OCI-M1 (cell line): ENCODE measurements at places on chromosomes 2 and 18.

DNA sequence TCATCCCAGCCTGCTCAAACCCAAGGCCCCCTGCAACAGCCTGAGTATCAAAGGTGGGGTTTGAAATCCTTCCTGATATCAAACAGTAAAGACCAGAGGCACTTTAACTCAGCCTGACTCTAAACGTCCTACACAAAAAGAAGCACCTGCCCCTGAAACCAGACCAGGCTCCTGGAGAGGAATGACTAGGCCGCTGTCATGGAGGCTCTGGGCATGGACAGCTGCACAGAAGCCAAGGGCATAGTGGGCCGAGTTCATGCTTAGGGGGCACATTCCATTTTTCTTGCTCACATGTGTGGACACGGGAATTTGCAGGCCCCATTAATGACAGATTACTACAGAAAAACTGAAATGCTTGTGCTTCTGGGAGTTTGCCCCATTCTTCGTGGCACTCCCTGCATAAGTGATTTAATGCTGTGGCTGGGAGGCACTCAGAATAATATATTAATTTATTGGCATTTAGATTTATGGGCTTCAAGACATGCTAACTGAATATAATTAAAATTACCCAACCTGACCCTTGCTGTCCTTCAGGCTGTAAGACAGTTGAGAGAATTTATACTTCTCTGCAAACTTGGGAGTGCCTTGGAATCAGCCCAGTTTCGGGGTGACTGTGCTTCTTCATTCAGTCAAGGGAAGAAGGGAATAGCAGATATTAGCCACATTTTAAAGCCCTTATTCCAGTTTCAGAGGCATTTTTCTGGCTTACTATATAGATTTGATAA, 105.5 kb downstream of the GYPC start:
- no peak for DNase-seq

DNA sequence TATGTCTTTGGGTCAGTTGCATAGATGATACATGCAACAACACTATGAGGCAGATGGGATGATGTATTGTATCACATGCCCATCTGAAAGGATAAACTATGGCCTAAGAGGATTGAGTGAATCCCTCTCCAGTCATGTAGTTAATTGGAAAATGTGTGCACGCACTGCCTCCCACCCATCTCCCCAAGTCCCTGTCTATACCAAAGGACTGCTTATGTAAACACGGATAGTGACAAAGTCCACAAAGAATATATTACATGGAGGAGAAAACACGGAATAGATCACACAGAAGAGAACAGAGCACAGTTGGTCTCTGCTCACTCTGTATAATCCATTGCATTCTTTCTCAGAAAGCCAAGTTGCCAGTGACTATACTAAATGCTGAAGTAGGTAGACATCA, 82.4 kb downstream of the NCKAP5 start:
- no peak for DNase-seq

DNA sequence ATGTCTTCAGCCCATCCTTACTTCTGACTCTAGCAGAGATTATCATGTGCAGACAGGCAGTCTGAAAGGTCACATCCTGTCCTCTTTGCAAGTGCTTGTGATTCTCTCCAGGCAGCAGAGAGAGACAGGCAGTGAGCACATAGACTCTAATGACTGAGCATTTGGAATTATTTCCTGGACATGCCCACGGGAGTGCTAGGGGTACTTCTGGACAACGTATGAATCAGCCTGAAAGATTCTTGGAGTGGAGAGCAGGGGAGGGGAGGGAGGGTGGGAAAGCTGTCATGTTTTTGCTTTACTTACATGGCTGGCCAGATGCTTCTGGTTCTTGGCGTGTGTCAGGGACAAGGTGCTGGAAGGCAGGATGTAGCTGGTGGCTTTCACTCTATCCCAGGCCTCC, 150.6 kb downstream of the RIF1 start:
- peak; percentile 44 for DNase-seq

DNA sequence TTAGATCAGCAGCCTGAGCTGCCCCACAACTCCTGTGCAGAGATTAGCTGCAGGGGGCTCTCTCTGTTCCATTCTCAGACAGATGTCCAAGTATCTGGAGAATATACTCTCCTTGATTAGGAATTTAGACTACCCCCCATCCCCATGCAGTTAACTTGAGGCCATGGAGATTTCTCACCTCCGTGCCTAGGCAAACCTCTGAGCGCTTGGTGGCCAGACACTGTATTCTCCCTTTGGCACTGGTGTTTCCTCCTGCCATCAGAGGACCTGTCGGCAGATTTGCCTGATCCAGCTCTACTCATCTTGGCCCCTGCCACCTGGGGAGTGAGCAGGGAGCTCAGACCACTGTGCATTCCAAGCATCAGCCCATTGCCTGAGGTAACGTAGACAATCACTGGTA, 48.3 kb downstream of the ZNF804A start:
- DNase-seq: no peak

- DNase-seq: no peak
These were observed 172.3 kb downstream of the ICOS start for GRCh38 chr2:204108781-204109295.

GRCh38 chr2:241252778-241253475, 62.5 kb downstream of the HDLBP start:
- DNase-seq: no peak

DNA sequence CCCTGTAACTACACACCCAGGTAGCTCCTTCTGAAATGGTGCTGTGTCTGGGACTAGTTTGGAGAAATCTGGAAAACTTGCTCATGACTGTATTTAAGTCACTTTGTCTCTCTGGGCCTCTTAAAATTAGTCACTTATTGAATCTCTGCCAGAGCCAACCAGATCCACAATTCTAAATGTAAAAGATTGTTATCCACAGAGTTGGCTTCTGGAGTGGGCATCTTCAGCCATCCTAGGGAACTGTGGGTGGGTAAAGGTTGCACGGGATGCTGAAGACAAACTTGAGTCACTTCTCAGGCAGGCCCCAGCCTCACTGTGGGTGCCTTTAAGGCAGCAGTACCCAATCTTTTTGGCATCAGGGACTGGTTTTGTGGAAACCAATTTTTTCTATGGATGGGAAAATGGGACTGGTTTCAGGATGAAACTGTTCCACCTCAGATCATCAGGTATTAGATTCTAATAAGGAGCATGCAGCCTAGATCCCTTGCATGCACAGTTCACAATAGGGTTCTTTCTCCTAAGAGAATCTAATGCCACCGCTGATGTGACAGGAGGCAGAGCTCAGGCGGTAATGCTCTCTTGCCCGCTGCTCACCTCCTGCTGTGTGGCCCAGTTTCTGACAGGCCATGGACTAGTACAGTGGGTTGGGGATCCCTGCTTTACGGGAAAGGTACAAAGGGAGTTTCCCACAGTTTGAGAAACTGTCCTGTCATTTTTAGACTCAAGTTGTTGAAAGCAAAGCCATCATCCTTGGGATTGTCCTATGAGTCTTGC, 98.3 kb upstream of the SPRED2 start:
- no peak for DNase-seq

DNA sequence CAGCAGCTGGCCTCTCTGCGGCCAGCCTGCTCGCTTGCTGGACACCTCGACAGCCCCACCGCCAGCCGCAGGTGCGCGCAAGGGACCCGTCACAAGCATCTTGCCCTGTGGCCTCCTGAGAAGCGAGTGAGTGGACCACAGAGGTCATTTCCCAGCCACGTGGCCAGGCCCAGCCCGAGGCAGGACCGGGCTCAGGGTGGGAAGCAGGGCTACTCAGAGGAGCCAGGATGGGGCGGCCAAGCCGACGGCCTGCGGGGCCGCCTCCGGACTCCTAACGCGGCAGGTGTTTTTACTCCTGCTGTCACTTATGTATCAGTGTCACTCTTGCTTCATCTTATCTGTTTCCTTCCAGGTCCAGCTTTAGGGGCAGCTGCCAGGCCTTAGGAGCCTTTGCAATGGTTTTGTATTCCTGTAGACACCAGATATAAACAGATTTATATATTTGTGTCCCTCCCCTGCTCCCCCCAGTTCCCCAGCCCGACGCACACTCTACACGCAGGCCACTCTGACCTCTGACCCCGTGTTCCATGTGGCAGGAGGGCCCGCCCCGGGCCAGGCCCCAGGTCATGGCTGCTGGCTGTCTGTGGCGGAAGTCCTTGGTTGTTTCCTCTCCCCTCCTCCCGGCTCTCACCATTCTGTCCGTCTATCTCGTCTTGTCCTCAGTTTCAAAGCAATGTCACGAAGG, 236.4 kb downstream of the ATAD2B start:
- no peak for DNase-seq

GRCh38 chr18:73235491-73235890, 367.7 kb upstream of the NETO1 start:
- DNase-seq: no peak

DNA sequence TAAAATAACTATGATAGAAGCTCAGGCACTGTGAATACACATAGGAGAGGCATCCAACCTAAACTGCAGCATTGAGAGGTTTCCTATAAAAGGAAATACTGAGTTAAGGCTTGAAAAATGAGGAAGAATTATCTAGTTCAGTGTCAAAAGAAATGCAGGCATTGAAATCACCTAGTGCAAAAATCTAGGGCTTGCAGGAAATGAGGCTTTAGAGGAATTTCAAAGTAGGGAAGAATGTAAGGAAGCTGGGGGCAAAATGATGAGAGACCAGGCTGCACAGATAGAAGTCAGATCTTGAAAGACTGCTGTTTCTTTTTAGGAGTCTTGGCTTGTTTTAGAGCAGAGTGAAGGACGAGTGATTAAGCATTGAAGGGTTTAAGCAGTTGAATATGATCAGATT, 28.1 kb upstream of the SCYGR2 start:
- no peak for DNase-seq

DNA sequence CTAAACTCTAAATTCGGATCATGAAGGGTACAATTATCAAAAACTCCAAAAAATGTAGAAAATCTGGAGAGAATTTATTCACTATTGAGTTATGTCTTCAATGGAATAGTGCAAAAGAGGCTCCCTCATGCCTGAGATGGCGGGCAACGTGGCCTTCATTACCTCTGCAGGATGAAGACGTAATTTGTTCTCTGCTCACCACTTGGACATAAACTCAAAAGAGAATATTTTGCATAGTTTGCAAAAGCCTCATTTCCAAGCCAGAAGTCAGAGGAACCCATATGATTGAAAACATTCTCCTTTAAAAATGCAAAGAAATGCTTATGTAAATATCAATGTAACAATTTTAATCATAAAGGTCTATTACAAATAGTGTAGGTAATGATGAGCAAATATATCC, 58.7 kb downstream of the SLC25A12 start:
- no peak for DNase-seq

GRCh38 chr2:191754103-191754502, 76.2 kb downstream of the NABP1 start:
- DNase-seq: no peak

DNA sequence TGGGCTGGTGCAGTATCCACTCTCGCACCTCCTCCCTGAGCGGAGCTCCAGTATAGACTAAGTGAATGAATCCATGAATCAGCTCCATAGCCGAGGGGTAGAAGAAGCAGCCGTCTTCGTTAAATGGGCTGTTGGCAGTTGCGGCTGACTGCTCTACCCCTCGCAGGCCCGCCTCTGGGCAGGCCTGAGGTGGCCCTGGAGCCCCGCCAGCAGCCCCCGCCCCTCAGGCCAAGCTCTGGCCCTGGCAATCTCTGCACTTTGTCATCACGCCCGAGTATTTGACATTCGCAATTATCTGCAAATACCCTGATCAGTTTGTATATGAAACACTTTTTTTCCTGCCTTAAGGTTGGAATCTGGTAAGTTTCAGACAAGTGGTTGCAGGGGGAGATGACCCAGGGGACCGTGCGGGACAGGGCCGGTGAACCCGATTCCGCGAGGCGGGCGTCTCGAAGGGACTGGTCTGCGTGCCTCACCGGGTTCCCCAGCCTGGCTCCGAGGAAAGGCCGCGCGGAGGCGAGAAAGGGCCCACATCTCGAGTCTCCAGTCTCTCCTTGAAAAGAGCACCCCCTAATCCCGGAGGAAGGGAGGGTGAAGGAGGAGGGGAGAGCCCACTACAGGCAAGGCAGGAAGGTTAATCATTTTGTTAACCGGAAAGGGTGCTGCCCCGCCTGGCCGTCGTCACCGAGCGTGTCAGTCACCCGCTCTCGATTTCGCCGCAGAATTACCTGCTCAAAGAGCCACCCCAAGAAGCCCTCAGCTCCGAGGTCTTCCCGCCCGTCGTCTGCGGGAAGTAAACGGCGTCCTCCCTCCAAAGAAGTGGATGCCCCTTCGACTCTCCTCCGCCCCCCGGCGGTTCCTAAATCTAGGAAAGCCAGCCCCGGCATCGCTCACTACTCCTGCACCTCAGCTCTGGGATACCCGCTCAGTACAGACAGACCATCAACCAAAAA, 11.1 kb upstream of the SATB2 start:
- DNase-seq: no peak

- no peak for DNase-seq
These were observed 7.2 kb downstream of the RND3 start for GRCh38 chr2:150480241-150480640.

GRCh38 chr2:235053651-235054050, 101.8 kb downstream of the SH3BP4 start:
- no peak for DNase-seq

GRCh38 chr2:159164457-159164911, 122.0 kb downstream of the WDSUB1 start:
- no peak for DNase-seq

- DNase-seq: no peak
These were observed 113.0 kb downstream of the QPCT start for GRCh38 chr2:37457401-37457901.

DNA sequence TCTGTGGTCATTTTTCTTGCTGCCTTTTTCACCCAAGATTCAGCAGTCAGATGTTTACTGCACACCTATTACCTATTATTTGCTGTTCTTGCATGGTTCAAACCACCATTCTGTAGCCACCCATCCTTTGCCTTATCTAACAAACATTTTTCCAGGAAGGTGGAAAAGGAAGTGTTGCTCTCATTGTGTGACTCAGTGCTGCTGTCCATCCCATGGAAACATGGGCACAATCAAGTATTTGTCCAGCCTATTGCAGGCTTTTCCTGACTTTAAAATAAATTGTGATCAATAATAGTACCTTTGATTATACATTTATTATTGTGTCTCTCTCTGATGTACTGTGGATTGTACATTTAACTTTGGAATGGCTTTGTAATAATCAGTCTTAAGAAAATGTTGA, 53.2 kb downstream of the USP14 start:
- DNase-seq: no peak

DNA sequence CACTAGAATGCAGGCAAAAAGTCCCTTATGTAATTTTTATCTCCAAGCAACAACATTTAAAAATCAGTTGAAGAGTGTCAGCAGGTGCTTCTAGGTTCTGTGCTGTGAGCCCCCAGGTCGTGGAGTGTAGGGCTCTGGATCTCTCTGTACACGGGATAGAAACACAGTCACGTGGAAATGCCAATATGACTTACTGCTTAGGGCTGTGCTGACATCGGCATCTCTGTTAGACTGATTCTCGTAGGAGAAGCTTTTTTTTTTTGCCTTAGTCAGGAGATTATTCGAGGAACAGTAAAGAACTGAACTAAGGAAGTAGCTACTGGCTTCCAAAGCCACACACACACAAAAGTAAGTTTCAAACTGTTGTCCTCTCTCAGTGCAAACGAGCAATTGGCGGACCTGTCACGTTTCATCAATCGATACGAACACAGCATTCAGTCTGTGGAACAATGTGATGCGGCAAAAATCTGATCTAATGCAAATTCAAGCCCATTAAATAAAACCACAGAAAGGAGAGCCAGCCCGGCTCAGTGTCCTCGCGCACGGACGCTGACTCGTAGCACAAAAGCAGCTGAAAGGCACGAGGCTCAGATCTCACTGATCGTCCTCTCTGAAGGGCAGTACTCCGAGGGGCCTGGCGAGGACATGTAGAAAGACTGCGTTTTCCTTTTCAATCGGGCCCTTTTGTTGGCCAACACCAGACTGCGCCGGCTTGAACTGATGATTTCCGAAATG, 41.5 kb downstream of the PRELID3A start:
- no peak for DNase-seq

GRCh38 chr2:163265562-163265961, 427.0 kb upstream of the KCNH7 start:
- no peak for DNase-seq

GRCh38 chr2:10316860-10317259, 14.2 kb downstream of the HPCAL1 start:
- no peak for DNase-seq
